NCI-H1105 (cell line): ENCODE measurements at places on chromosomes 12 and 14.

DNA sequence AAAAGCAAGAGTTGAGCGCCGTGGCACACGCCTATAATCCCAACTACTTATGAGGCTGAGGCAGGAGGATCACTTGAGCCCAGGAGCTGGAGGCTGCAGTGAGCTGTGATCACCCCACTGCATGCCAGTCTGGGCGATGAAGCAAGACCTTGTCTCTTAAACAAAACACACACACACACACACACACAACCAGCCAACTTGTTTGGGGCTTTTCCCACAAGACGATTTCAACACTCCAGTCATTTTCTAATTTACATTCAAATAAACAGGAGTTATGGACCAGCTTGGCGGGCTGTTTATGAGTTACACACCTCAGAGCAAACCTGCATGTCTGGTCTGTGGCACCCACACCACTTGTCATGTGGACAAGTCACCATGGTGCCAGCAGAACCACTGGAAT, 6.7 kb downstream of the GLTP start:
- no peak for DNase-seq

- DNase-seq: no peak
Measured at GRCh38 chr14:53778263-53778662, 178.4 kb downstream of the BMP4 start.

GRCh38 chr12:51871126-51871525, 16.8 kb upstream of the ANKRD33 start:
- DNase-seq: no peak

DNA sequence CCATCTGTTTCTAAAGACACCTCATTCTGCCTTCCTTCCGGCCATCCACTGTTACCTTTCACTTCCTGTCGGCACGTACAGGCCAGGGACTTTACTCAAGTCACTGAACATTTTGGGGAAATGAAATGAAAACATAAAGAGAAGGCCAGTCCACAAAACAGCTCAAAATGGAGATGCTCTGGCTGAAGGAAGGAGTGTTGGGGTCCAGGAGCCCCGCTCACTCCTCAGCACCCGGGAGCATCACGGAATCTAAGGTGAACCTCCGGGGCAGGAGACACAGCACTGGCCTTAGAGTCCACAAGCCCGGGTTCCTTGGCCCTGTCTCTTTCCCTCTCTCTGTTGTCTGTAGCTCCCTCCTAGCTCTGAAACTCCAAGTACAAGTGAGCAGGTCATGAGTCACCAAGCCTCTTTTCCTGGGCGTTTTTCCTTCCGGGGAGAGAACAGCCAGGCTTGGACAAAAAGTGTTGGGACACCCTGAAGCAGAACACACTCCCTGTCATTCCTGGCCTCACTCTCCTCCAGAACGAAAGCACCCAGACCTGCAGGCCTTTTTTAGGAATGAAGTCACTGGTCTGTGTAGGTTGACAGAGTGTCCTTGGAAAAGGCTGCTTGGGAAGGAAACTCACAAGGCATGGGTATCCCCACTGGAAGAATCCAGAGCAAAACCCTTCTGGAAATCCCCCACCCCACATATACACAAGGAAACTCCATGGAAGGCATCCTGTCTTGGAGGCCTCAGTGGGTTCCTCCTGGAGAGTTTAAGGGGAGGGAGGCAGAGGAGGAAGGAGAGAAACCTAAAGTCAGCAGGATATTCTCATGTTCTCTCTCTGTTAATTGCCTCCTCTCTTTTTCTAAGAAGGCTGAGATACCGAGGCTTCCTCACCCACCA, 245.3 kb downstream of the ZFP36L1 start:
- no peak for DNase-seq

DNA sequence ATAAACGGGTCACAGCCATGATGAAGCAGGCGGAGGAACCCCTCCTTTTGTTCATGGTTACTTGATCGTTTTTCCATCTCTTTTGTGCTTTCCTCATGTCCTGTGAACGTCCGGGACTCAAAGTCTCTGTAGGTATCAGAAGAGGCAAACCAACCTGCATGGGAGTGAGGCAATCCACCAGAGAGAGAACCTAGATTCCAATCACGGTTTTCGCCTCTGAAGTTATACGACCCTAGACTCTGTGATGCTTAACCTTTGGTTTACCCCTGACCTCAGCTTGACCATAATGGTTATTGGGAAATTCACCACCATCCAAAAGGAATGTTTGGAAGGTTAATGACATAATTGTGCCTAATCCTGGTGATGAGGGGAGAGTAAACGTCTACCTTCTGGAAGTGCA, 186.8 kb upstream of the PRICKLE1 start:
- no peak for DNase-seq

GRCh38 chr14:91568626-91569025, 58.5 kb upstream of the PPP4R3A start:
- DNase-seq: no peak

DNA sequence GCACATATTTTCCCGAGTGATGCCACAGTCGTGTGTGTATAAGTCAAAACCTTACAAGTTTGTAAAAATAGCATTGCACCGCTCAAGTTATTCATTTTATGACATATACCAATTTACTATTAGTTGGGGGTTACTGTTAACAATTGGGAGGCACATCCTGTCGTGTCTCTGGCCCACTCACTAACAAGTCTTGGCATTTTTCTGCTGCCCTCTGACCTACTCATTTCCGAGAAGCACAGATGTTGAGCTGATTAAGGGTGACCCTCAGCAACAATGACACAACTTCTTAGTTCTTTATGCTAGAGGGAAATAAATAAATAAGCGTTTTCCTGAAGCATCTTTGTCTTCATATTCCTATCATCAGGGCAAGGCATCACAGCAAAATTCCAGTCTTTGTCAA, 6.8 kb upstream of the ATG14 start:
- no peak for DNase-seq

DNA sequence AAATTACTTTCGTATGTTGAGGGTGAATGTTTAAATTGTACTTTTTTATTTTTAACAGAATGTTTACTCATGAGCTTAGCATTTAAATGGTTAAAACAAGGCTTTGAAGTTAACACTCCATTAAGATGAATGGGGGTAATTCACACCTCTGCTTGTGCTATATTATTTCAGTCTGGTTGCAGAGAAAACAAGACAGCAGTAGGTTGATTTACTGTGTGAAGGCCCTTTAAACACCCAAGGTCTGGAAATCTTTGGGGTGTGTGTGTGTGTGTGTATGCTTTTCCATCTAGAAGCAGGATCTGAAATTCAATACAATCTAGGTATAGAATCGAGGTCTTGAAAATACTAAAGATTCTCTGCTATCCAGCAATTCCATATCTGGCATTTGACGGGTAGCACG, 83.8 kb downstream of the SLC38A6 start:
- DNase-seq: no peak

DNA sequence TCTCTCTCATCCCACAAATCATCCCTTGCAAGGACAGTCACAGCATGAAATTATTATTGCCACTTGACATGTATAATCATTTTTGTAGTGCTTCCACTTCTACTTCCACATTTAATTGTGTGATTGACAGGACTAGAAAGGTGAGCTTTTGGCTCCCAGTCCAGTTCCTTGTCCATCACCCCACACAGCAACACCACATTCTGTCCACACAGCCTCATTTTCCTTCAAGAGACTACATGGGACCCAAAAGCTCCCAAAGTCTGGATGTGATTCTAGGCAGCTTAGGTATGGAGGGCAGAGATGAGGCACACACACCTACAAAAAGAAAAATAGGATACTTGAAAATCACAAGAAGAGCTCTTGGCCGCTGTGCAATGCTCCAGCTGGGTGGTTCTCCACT, 366.3 kb downstream of the DPF3 start:
- DNase-seq: no peak

DNA sequence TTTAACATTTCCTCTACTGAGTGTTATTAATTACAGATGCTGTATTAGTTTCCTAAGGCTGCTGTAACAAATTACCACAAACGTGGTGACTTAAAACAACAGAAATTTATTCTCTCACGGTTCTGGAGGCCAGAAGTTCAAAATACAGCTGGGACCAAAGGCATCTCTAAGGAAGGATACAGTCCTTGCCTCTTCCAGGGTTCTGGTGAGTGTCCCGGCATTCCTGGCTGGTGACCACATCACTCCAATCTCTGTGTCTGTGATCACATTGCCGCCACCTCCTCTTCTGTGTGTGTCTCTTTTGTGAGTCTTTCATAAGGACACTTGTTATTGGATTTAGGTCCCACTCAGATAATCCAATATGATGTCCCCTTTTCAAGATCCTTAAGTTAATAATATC, 85.1 kb upstream of the CCDC198 start:
- DNase-seq: no peak

GRCh38 chr12:102669056-102669455, 188.7 kb upstream of the IGF1 start:
- no peak for DNase-seq

- DNase-seq: no peak
Measured at GRCh38 chr12:65756956-65757511, 67.2 kb upstream of the HMGA2 start.

- no peak for DNase-seq
Measured at GRCh38 chr14:54767139-54767431, 135.5 kb downstream of the GCH1 start.

DNA sequence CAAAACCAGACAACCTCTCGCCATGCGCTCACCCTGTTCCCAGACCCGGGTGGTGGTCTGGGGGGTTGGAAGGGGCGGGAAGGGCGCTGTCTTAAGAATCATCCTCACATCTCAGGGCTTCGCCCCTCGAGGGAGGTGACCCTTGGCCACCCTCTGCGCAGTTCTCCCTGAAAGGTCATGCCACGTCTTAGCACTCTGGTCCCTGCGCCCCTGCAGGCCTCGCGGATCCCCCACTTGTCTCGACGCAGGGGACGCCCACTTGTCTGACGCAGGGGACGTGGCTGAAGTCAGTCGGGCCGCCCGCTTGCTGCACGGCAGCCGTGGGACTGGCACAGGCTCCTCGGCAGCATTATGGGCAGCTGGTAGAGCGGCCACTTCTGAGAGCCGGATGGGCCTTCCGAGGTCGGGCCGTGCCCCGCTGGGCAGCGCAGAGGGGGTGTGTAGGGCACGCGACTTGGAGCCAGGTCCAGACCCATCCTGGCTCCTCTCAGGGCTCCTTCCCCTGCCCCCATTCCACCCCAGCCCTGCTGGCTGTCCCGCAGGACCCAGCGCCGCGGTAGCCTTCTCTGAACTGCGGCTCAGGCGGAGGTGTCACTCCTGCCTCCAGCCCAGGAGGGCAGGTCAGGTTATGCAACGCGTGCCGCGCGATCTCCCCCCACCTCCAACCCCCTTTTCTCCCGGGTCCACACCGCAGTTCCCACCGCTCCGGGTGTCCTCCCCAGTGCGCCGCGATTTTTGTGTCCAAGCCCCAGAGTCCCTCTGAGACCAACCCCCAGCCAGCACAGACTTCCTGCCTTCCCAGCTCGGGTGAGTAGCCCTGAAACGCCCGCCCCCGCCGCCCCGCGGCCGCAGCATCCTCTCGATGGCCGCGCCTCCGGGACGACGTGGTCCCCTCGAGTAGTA, 40.9 kb upstream of the CAPRIN2 start:
- DNase-seq: peak; percentile 32

- no peak for DNase-seq
Measured at GRCh38 chr14:100567009-100567876, 20.0 kb downstream of the BEGAIN start.

DNA sequence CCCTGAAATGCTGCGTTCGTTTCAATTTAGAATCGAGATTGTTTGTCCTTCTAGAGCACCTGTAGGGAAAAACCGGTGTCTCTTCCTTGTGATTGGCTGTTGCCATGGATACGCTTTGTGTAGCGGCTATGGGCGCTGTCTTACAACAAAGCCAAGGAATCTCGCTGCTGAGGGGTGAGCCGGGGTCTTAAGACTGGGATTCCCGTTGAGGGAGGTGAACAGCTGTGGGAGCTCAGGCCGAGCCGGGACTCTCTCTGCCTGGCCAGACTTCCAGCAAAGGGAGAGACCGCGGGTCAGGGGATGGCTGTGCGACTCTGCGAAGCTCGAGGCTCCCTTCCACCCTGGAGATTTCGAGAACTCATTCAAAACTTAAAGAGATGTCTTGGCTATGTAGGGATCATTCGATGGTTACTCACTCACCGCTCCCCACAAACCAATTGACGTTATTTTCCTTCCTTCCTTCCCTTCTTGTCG, at the start of the genes LRRIQ1 and TSPAN19:
TSS of gene LRRIQ1 (plus strand) at position 118 of the 474 bp plus-strand sequence. CDS start 1,826 bp downstream, outside the sequence.
TSS of gene TSPAN19 (minus strand) at position 44 of the 474 bp plus-strand sequence. CDS start 6,331 bp downstream, outside the sequence.
- peak; percentile 95 for DNase-seq

GRCh38 chr14:100298551-100299237, 7.5 kb downstream of the SLC25A29 start:
- DNase-seq: no peak
